ENCODE measurements at places on chromosomes 7 and 10.

DNA sequence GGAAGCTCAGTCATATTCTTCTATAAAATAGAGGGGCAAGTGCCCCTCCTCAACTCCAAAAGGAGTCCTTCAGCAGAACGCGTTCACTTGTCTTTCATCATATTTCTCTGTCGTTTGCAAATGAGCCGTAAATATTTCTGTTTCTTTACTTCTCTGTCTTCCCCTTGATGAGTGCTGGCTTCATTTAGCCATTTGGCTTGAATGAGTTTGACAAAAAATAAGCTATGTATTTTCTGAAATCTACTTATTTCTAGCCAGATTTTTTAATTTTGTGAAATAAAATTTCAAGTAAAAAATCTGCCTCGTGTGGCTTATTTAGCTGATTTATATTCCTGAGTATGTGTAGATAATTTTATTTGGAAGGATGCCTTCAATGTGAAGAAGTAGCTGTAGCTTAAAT is 170.8 kb upstream of the DGKB start:
- no peak for DNase-seq

- DNase-seq = no peak
Measured at GRCh38 chr7:43679210-43680068, 49.9 kb downstream of the COA1 start.

- no peak for DNase-seq
Measured at GRCh38 chr10:3564346-3565002, 220.5 kb downstream of the KLF6 start.

GRCh38 chr10:70617798-70618568 is 15.4 kb upstream of the PRF1 start:
- DNase-seq = no peak

DNA sequence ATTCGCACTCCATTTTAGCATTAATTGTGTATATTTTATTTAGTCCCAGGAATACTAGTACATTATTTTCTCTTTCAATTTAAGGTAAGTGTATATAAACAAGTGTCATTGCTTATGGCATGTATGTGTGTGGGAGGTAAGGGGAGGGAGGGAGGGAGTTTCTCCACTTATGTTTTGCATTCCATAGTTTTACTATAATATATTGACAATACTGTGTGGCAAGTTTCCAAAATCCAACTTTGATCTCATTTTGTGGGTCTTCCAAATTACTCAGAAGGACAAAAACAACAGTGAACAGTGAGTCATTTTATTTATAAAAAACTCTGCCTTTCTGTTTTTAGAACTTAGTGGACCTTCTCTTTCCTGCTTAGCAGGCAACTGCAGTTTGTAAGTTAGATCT is 102.3 kb upstream of the SEMA3E start:
- DNase-seq = no peak

- DNase-seq = no peak
Measured at GRCh38 chr7:31070991-31071644, 19.0 kb downstream of the ADCYAP1R1 start.

DNA sequence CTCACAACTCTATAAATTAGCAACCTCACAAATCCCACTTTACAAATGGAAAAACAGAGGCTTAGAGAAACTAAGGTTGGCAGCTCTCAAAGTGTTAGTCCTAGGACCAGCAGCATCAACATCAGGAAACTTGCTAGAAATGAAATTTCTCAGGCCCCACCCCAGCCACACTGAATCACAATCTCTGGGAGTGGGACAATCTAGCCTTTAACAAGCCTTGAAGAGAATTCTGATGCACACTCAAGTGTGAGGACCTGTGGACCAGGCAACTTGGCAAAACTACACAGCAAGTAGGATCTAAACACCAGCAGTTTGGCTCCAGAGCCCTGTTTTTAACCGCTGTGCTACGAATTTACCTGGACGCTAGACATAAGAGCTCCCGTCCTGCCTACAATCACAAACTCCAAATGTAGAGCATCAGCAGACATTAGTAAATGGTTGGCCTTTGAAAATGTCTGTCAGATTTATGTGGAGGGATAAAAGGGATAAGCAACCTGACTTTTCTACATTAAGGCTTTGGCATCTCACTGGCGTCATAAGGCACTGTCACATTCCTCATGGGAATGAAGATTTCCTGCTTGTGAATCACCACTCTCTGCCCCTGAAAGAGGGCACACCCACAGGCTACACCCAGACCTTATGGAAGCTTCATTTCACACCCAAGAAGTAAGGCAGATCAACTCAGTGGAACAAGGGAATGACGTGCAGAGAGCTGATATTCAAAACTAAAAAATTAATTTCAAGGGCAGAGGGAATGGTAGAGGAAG is 34.5 kb downstream of the PPP1R3C start:
- DNase-seq = no peak

DNA sequence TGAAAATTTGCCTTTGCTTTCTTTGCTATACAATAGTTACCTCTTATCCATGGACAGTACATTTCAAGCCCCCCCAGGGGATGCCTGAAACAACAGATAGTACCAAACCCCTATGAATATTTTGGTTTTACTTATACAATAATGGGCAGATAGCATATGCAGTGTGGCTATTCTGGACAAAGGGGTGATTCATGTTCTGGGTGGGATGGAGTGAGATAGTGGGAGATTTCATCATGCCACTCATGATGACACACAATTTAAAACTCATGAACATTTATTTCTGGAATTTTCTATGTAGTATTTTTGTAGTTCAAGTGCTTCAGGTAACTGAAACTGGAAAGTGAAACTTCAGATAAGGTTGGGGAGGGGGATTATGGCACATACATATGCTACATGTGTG is 12.0 kb downstream of the STARD3NL start:
- DNase-seq = no peak

GRCh38 chr7:94364816-94365215 is 29.9 kb upstream of the COL1A2 start:
- no peak for DNase-seq

GRCh38 chr7:126635545-126635944 is 617.2 kb downstream of the GRM8 start:
- DNase-seq = no peak

DNA sequence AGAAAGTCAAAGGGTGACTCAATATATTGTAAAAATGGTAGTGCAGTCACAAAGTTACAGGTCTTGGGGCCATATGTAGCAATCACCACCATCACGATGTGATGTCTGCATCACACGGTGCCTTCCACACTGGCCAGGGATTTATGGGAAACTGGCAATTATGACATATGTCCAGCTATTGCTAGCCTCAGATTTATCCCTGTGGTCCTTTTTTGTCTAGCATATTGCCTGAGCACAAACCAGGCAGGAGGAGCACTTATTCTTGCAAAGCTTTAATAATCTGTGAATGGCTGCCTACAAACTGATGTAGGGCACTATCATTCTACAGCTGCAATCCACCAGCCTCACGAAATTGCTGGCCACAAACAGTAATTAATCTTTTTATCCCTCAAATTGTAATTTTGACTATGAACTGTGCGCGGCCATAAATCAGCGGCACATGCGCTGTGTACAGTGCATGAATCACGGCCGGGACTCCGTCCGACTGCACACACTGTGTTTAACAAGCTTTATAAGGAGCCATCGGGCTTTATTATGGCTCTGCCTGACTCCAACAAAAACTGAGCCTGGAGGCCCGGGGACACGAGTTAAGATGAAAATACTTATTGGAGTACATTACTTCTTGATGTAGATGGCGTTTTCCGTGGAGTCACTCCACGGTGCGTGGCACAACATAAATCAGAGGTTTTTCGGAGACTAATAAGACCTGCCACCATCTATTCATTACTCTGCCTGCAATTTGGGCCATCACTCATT is 115.2 kb downstream of the EBF3 start:
- no peak for DNase-seq

DNA sequence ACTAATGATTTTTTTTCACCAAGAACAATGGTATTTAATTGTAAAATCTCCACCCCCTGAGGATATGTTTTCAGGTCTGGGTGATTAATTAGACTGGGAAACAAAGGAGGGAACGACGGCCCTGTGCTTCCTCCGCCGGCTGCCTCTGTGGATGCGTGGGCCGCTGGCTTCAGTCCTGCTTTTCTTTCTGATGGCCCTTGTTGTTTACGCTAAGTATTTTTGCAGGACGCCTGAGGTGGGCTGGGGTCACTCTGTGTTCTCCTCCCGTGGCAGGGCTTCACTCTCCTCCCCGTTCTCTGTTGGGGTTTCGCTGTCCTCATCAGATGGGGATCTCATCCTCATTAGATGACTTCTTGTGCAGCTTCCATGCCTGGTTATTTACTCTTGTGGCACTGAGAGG is 5.2 kb upstream of the ACBD5 start:
- no peak for DNase-seq

- DNase-seq = no peak
Measured at GRCh38 chr7:29564496-29565223, 1.0 kb downstream of the PRR15 start.

DNA sequence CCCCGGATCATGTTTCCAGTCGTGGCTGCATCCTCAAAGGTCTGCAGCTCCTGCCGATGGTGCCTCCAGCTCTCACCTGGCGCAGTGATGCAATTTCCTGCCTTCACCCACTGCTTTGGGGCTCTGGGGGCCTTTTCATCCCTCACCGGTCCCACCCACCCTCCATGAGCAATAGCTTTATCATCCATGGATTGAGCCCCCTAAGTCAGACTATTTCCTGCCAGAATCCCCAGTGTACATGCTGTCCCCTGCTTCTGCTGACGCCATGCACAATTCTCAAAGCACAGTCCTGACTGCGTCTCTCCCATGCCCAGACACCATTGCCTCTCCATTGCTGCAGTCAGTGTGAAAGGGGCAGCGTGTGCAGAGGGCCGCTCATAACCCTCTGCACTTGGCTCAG is 49.7 kb downstream of the FAM241B start:
- peak; percentile 41 for DNase-seq

DNA sequence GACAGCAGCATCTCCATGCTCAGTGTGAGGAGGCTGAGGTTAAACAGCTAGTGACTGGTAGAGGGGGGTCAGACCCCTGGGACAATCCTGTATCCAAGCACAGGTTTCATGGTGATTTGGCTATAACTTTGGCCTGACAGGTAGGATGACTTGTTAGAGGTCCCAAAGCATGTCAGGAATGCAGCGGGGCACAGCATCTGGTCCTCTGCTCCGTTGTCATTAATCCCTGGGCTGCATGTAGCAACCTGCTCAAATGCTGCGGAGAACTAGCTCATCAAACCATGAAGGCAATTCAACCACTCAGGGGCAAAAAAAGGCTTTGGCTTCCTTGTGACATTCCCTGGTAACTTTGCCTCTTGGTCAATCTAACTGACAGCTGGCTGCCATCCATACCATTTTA is 26.8 kb downstream of the WNT2 start:
- no peak for DNase-seq

DNA sequence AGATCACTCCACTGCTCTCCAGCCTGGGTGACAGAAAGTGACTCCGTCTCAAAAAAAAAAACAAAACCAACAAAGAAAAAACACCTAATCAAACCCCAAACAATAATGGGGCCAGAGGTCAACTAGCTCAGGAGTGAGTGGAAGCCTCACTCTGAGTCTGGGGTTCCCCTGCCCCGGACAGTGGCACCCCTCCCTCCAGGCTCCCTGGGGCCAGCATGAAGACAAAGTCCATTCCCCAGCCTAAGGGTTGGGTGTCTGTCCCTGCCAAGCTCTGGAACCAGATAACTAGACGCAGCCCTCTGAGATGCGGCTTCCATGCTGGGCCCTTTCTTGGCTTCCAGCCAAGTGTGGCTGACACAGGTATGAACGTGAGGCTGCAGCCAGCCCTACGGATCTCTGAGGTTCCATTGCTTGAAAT is 1.7 kb upstream of the FUOM start:
- DNase-seq = no peak

- no peak for DNase-seq
Measured at GRCh38 chr7:2764621-2765020, 76.6 kb downstream of the AMZ1 start.

- DNase-seq = no peak
Measured at GRCh38 chr7:155510975-155511701, 35.2 kb downstream of the CNPY1 start.

DNA sequence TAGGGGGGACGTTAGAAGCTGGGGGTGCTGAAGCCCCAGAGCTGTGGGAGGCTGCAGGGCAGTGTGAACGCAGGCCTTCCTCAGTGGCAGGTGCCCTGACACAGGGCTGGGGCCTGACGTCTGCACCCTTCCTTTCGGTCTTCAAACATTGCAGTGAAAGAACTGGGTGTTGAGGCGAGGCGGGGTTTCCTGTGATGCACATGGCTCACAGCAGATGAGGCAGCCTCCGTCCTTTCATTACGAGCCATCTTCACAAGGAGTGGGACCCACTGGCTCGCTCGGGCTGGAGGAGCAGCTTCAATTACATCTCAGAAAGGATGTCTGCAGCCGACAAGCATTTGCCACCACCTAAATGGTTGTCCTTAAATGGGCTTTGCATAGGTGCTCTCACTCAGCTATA is 180.3 kb upstream of the SHH start:
- DNase-seq = no peak

DNA sequence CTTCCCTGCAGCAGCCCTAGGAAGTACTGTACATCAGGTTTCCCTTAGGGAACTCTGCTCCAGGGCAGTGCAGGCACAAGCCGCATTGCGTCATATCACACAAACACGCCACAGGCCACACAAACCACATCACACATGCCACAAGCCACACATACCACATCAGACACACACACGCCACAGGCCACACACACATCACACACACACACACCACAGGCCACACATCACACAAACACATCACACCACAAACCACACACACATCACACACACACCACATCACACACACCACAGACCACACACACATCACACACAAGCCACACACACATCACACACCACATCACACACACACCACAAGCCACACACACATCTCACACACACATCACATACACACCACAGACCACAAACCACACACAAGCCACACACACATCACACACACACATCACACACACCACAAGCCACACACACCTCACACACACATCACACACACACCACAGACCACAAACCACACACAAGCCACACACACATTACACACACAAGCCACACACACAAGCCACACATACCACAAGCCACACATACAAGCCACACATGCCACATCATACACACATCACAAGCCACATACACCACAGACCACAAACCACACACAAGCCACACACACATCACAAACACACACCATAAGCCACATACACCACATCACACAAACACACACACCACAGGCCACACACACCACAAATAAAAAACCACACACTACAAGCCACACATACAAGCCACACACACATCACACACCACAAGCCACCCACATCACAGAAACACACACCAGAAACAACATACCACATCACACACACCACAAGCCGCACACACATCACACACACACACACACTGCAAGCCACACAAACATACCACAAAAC is 53.4 kb downstream of the TMEM209 start:
- DNase-seq = peak; percentile 55

DNA sequence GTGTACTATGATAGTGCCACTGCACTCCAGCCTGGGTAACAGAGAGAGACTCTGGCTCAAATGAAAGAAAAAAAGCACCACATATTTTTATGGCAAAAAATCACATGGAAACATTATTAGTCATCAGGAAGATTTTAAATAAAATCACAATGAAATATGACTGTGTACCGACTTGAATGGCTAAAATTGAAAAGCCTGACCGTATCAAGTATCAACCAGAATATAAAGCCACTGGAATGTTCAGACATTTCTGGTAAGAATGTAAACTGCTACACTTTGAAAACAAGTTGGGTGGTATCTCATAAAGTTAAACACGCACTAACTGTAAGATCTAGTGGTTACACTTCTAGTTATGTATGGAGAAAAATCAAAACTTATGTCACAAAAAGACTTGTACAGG is 306.7 kb upstream of the MBL2 start:
- no peak for DNase-seq

GRCh38 chr7:47516386-47516785 is 65.5 kb downstream of the TNS3 start:
- no peak for DNase-seq
